Activated gamma-delta T cell treated with Interleukin-2 at 50 U/mL for 16 hours (primary cell): ENCODE measurements at places on chromosomes 2 and 18.

DNA sequence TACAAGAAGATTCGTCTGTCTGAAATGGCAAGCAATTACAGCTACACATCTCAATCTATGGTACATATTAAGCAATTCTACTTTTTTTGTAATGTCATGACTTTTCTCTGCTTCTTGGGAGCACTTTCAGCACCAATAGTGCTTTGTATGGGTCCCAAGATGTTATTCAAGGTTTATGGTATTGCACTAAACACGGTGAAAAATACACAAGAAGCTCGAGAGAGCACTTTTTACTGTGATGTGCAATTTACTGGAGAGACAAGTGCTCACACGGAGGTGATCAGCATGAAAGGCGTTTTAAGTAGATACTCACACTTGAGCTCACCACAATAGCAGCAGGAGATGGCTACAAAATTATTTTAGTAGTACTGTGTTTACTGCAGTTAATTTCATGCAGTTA lies 783.6 kb downstream of the CBLN2 start:
- no peak for DNase-seq

GRCh38 chr2:174778085-174778981 lies 14.1 kb upstream of the CHRNA1 start:
- peak; percentile 73 for DNase-seq

- DNase-seq, result no peak
Observed at GRCh38 chr18:46302528-46303485, 198.6 kb downstream of the HAUS1 start.

DNA sequence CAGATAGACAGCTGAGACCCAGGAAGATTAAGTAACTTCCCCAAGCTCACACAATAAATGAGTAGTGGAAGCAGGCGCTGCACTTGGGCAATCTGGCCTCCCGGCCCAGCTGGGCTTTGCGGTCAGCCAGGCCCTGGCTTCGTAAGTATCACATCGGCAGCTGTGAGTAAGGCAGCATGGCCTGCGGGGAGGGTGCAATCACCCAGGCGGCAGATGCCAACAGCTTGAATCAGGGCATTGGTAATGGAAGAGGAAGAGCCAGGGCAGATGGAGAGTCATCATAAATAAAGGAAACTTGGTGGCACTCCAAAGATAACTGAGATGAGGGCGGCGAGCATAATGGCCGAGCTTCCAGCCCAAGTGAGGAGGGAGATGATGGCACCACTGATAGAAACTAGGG lies 217.9 kb upstream of the PID1 start:
- DNase-seq, result no peak

GRCh38 chr2:18172607-18173006 lies 294.1 kb downstream of the KCNS3 start:
- no peak for DNase-seq

- no peak for DNase-seq
Observed at GRCh38 chr2:64260093-64260803, 116.0 kb upstream of the PELI1 start.

DNA sequence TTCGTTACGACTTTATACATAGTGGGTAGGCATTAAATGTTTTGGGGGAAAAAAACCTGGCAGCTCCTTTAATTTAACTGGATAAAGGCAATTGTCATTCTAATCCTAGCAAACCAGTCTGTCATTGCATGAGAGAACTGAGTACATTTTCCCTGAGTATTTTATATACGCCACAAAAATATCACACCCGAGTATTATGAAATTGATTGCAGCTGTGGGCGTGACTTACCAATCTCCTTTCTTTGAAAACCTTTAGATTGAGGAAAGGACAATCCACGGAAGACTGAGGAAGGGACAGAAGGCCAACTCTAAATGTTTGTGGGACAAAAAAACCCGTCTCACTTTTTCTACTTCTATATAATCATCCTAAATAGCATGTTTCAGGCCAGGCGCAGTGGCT lies 9.0 kb downstream of the TM4SF20 start:
- no peak for DNase-seq

DNA sequence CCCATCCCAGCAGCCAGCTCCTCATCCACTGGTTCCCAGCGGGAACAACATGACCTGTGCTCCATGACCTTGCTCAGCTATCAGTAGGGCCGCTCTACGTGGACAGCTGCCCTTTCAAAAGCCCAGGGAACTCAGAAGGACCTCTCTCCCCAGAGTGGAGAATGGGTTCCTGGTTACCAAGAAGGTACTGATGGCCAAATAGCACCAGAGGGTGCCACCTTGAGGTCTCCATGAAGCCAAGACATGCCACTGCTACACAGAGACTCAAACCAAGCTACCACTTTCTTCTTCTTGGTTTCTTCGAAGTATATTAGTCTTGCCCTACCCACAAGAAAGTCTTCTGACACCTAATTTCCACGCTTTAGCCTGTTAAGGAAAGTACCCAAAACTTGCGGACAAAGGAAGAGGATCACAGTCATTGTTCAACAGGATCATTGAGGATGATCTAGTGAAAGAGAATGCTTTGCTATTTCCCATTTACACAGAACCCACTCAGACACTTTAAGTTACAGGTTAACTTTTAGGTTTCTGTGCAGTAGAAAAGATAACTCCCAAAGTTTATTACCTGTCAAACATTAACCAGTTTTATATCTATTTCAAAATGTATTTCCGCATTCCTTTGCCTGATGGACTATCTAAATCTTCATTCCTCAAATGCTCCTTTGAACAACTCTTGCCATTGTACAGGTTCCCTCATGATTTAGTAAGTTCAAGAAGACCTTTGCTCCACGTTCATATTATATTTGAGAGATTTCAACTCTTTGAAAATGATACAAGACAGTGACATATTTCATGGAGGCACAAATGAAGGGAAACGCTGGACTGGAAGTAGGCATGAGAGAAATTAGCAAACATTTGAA lies 102.2 kb downstream of the ALPK2 start:
- DNase-seq, result no peak

DNA sequence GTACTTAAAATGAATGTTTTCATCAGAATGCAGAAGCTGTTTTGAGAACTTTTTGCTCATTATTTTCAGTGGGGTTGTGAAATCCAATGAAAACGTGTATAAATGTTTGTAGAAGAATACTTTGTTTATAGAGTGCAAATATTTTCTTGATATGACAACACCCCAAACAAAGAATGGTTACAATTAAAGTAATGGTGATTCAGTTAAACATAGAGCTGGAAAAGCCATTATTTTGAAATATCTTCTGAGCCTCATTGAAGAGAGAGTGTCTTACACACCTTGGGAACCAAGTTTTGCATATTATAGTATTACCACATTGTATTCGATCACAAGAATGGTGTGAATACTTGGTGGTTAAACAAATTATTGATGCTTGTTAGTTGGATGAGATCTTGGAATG lies 48.7 kb downstream of the SPTBN1 start:
- DNase-seq, result no peak

- DNase-seq, result no peak
Observed at GRCh38 chr2:5877360-5877759, 185.2 kb downstream of the SOX11 start.

- no peak for DNase-seq
Observed at GRCh38 chr2:29236074-29236473, 120.9 kb downstream of the CLIP4 start.

DNA sequence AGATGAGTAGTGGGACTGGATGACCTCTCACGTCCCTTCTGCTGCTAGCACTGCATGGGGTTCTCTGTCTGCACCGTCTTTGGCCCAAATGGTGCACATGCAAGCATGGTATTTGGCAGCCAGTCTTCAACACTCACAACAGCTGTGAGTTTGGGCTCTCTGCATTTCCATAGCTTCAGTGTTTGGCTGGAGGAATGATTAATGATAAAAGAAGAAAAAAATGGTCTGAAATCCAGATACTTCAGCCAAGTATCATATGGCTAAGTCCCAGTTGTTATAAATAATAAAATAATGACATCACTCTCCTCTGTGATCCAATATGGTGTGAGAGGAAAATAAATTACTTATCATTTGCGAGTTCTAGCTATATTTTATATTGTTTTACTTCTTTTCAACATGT lies 173.3 kb downstream of the DCDC2C start:
- DNase-seq, result no peak

DNA sequence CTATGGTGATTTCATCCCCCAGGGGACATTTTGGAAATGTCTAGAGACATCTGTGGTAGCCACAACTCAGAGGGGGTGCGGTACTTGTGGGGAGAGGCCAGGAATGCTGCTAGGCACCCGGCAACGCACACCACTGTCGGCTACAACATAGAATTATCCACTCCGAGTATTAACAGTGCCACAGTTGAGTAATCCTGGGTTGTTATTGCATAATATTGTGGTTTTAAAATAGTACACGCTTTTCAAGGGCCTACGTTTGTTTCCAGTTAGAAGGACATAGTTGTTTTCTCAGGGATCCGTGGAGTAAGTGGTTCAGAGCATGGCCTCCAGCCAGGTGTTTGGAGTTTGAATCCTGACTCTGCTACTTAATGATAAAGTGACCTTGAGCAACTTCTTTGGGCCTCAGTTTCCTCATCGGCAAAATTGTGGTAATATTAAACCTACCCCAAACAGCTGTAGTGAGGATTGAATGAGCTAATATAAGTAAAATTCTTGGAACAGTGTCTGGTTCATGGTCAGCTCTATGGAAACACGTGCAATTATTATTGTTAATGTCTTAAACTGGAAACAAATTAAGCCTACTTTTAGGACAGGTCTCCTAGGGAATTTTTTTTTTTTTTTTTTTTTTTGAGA lies 24.5 kb downstream of the CYP27A1 start:
- DNase-seq, result no peak

- no peak for DNase-seq
Observed at GRCh38 chr2:151872463-151872862, 44.2 kb upstream of the ARL5A start.

DNA sequence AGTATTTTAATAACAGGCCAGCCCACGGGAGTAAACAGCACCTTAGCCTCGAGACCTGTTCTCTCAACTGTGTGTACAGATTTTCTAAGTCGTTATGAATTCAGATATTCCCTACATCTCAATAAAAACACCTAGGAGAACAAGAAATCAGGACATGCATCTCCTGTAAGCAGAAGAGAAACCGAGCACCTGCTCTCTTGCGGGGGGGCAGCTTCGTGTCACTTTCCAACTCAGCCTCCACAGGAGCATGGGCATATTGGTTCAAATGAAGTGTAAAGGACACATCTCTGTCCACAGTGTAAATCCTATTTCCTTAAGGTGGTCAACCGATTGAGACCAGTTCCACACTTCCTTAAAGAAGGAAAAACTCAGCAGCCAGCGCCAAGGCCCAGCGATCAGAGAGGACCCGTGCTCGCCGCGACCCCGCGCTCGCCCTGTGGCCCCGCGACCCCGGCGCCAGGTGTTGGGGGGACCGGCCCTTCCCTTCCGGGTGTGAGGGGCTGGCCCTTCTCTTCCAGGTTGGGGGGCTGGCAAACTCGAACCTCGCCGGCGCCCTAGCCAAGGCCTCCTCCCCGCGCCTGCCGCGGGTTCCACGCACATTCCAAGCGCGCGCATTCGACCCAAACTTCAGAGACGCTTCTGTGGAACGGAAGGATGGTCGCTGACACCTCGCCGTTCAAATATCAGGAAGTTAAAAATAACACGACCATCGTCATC lies 652 bp downstream of the SH3YL1 start:
- no peak for DNase-seq

GRCh38 chr2:220811952-220812570 lies 760.0 kb downstream of the EPHA4 start:
- no peak for DNase-seq

DNA sequence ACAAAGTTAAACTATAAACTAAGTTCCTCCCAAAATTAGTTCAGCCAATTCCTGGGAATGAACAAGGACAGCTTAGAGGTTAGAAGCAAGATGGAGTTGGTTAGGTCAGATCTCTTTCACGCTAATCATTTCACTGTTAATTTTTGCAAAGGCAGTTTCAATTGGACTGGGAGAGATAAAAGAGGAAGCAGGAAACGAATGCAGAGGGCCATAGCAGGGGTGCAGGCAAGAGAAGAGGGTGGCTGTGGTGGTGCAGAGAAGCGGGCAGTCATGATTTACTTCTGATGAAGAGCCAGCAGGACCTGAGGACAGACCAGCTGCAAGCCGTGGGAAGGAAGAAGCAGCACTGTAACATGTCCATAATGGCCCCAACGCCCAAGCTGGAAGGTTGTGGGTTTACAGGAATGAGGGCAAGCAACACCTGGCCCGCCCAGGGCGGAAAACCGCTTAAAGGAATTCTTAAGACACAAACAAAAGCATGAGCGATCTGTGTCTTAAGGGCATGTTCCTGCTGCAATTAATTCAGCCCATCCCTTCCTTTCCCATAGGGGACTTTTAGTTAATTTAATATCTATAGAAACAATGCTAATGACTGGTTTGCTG lies 4.1 kb upstream of the RMP24 start:
- no peak for DNase-seq

DNA sequence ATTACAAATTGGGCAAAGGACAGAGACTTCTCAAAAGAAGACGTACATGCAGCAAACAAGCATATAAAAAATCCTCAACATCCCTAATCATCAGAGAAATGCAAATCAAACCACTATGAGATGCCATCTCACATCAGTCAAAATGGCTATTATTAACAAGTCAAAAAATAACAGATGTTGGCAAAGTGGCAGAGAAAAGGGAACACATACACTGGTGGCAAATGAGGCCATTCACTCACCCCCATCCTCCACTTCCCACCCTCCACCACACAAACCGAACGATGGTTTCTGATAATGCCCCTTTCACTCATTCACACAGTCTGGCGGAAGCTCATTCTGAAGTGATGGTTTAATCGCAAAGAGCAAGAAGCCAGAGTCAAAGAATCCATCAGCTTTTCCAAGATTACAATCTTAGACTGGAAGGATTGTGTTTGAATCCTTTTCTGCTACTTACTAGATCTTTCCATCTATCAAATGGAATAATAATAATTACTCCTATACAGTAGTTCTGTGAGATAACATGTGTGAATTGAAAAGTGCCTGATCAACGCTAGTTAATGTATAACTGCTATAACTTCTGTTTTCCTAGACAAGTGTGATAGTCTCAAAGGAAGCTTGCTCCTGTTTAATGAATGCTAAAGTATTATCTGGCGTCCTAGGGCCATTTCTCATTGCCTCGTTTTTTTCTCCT lies 16.9 kb upstream of the CD28 start:
- DNase-seq, result peak; percentile 19

DNA sequence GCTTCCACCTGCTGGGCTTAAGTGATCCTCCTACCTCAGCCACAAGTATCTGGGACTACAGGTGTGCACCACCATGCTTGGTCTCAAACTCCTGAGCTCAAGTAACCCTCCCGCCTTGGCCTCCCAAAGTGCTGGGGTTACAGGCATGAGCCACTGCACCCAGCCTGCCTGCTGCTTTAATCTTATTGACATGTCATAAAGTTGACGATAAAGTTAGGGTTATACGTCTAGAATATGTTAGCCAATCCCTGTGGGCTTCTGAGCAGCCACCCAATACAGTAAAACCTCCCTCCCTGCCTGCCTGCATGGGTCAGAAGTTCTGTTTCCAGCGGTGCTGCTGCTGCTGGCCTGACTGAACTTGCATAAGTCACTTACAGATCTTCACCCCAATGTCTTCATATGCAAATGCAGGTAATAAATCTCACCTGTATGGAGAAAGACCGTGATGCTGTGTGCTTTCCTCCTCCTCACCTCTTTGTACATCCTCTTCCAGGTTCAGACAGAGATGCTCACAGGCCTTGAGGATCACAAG lies 30.1 kb downstream of the TGIF1 start:
- DNase-seq, result no peak

GRCh38 chr2:181311837-181312236 lies 145.3 kb upstream of the ITGA4 start:
- no peak for DNase-seq

- no peak for DNase-seq
Observed at GRCh38 chr2:85915606-85916303, 27.0 kb upstream of the ST3GAL5 start.
